ENCODE measurements at places on chromosomes 6 and 20.

DNA sequence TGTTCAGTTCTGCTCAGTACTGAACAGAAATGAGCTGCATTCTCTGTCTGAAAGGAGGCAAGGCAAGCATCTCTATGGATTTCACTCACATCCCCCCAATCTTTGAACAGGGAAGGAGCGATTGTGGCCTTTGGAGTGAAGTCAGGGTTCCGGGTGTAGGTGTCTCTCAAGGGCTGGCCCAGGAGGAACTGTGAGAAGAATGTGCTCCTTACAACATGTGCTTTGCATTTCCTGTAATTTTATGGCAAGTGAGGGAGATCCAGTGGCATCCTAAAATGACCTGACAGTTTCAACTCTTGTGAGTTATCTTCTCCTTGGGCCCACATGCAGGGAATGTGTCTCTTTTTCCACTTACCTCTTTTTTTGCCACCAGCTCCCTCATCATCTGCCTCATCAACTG, 63.0 kb upstream of the RIN2 start:
- DNase-seq: no peak

DNA sequence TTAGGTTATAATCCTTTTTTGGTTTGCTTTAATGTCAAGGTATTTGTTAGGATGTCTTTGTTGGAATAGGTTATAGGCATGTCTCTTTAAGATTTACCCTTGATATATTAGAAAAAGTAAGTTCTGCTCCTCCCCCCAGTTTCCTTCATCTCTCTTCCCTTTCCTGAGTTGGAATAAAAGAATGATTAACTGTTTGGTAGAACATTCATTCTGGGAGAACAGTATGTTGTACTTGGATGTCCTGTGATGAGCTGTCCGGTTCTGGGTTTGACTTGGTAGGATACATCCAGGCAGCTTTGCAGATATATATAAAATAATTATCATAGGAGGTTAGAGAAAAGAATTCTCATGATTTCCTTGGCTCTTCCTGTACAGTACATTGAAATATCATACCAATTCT, 199.6 kb upstream of the RREB1 start:
- no peak for DNase-seq

DNA sequence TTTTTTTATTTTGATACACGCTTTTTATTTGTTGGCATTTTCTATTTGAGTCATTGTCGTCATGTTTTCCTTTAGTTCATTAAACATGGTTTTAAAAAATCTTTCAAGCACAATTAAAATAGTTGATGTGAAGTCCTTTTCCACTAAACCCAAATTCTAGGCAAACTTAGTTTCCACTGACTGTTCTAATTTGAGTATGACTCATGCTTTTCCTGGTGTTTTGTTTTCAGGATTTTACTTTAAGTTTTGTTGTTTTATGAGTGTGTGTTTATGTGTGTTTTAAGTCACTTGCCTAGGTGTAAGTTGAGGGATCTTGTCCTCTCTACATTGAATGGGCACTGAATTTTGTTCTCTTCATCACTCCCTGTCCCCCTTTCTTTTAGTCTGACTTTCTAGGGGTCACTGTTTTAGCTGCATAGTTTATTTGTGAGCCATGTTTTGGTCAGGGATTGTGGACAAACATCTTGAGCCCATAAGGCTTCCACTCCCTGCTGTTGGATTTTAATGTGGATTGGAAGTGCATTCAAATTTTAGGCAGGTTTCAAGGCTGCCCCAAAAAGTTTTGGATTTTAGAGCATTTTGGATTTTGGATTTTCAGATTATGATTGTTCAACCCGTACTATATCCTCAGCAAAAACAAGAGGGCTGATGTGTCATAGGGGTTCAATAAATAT, 94.8 kb downstream of the CDYL start:
- no peak for DNase-seq

- no peak for DNase-seq
These were observed 37.7 kb upstream of the ZNFX1 start for GRCh38 chr20:49315580-49315979.

GRCh38 chr20:38092915-38093314, 59.4 kb downstream of the RPRD1B start:
- no peak for DNase-seq

GRCh38 chr20:39103732-39104131, 141.6 kb downstream of the DHX35 start:
- DNase-seq: no peak

- DNase-seq: no peak
These were observed 4.6 kb downstream of the XKR7 start for GRCh38 chr20:31972471-31973021.

GRCh38 chr6:151068761-151069312, 170.9 kb upstream of the AKAP12 start:
- DNase-seq: no peak

GRCh38 chr6:3869632-3870527, 20.7 kb downstream of the FAM50B start:
- no peak for DNase-seq

DNA sequence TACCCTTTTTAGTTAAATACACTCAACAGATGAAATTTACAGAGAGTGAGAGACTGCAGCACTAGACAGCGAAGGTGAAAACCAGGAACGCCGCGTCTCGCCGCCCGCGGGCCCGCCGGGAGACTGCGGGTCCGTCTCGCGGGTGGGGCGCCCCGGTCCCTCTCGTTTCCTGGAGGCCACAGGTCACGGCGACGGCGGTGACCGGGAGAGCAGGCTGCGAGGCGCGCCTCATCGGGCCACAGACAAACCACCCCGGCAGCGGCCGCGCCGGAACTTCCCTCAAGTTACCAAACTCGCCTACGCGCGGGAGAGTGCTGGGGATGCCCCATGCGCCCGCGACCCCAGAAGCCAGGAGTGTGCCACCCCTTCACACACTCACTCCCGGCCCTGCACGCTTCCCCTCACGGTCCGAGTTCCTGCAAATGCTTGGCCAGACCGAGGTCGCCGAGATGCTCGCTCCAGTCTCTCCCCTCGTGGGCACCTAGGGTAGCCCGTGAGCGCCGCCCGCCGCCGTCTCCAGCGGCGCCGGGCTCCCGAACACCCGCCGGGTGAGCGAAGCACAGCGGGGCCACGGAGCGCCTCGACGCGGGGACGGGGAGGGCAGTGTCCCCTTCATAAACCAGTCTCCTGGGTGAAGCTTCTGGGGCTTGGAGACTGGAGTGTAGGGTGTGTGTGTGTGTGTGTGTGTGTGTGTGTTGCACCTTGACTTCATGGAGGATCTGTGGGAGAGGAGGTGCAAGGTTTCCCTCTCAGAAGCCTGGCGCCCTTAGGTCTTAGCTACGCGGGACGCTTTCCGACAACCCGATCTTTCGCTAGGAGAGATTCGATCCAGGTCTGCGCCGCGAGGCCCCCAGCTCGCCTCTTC, 1.4 kb downstream of the BACH2 start:
- peak; percentile 79 for DNase-seq

GRCh38 chr6:6230286-6230685, 90.2 kb downstream of the F13A1 start:
- no peak for DNase-seq
